HT1080 (cell line): ENCODE measurements at places on chromosomes 16 and 17. TPM values are rescaled to one million over a fixed set of nuclear protein-coding genes. Genes with fewer than 3 reads are reported as not detected.

DNA sequence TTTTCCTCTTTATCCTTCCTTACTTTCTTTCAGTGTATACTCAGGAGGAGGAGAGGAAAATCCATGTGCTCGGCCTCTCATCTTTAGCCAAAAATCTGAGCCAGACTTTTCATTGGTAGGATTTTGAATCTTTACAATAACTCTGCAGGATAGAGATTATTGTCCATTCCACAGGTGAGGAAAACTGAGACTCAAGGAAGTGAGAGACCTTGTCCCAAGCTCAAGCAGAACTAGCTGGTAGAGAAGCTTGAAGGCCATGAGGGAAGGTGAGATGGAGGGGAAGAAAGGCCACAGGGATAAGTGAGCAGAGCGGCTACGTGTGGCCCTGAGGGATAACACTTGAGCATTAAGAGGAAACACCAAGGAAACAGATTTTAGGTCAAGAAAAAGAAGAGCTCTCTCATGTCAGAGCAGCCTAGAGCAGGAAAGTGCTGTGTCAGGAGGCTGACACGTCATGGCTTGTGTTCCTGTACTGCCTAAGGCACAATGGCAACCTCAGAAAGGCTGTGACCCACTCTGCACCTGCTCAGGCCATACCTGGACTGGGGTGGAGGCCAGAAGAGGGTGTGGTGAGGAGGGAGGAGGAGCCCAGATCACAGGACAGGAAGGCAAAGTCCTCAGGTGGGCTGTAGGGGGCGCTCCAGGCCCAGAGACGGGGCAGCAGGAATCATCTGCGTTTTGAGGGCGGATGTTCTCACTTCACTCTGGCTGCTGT is 11.9 kb downstream of the MT4 start:
- peak; percentile 67 for DNase-seq

DNA sequence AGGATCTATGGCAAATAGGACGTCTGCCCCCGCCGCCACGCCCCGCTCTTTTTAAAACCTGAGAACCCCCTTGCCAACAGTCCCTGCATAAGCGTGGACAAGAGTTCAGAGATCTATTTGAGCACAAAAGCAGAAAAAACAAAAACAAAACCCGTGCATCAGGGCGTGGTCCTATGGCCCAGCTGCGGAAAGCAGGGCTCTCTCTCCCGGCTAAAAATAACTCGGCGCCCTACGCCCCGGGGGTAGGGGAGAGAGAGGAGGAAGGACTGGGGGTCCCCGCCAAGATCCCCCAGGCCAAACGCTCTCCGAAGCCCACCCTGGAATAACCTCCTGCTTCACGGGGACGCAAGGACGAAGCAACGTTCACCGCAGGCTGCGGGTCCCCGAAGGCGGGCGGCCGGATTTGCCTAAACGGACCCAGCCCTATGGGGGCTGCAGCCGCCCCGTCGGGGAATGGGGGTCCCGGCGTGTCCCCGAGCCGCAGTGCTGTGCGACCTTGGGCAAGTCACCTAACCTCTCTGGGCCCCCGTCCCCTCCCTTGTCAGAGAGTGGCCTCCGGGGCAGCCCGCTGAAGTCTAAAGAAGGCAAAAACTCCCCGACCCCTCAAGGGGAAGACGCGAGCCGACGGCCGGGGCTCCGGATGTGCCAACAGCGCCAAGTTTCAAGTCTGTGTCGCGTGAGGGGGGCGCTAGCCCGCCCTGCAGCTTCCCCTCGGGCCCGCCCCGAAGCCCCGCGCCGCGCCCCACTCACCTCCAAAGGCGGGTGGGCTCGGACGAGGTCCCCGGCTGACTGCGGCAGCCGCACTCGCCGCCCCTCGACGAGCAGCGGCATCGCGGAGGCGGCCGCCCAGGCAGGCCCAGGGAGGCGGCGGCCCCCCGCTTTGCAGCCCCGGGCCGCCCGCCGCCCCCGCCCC is 477 bp downstream of the NTAN1 start:
- DNase-seq: peak; percentile 44

- no peak for DNase-seq
Observed at GRCh38 chr17:41013181-41013580, 4.3 kb upstream of the KRTAP3-1 start.

- peak; percentile 6 for DNase-seq
Observed at GRCh38 chr17:40791787-40792436, 7.8 kb downstream of the KRT28 start.

Gene NAGPA
- total RNA-seq: 26.2 and 30.6 TPM in 2 replicates

- DNase-seq: peak; percentile 32
Observed at GRCh38 chr17:76641501-76641900, 2.1 kb downstream of the ST6GALNAC1 start.

GRCh38 chr17:70271200-70271599 is 101.9 kb downstream of the KCNJ2 start:
- no peak for DNase-seq

GRCh38 chr16:86354641-86355513 is 155.4 kb upstream of the FOXF1 start:
- peak; percentile 44 for DNase-seq

Gene DOC2B
- not detected in 2 replicates for total RNA-seq

DNA sequence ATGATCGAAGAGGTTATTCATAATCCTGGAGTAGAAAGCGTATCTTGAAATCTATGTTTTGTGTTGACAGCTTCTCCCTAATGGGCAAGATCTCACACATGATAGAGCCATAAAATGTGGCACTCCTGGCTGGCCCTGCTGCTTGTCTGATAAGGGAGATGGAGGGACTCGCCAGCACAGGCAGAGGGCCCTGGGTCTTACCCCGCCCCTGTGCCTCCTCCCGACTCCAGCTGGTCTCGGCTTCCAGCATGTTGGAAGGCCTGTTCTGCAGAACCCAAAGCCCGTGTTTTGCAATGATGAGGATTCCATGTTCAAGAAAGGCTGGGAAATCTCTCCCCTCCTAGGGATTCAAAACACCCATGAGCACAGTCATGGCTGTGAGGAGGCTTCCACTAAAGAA is 106.7 kb upstream of the SDK2 start:
- no peak for DNase-seq
